ENCODE measurements at places on chromosomes 13 and 19. TPM values are rescaled to one million over a fixed set of nuclear protein-coding genes. Genes with fewer than 3 reads are reported as not detected.
A peak's percentile ranks its signal among the peaks of the same experiment; 100 is the strongest.

DNA sequence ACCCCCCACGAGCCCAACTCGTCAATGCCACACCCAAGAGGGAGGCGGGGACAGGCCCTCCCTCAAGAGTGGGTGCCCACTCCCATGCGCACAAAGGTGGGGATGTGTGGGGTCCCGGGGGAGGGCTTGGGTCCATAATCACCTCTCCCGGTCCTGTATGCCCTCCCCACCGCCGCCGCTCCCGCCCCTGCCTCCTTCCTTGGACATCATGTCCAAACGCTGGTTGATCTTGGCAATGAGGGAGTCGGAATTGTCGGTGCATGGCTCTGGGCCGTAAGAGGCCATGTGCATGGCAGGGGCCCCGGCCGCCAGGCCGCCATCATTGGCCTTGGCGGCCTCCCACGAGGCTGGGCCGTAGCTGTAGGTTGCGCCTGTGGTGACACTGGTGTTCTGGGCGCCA, 5.9 kb downstream of the AKAP8 start:
- H3K27me3 ChIP-seq: no peaks in the 10 kb centered on the region
- H3K4me1 ChIP-seq: peaks cover 13% of the 10 kb centered on the region
- H3K36me3 ChIP-seq: peaks cover 1% of the 10 kb centered on the region
- no peak overlapping the region for H3K27ac ChIP-seq

Gene S1PR4
- 233 TPM for total RNA-seq

DNA sequence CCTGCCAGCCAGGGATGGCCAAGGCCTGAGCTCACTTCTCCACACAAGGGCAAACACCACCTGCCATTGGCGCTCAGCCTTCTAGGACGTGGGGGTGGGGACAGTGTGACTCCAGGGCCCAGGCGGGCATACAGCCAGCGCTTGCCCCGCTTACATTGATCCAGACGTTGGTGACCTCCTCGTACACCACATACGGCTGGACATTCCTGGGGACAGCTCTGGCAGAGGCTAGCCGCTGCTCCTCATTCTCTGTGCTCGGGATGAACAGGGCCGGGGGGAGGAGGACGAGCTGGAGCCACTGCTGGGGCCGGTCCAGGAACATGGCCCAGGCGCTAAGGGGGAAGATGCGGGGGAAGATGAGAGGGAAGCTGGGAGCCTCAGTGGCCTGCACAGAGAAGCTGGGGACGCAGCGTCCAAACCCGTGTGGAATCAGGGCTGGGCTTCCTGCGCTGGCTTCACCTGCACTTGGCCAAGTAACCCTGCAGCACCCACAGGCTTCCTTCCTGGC, 25.1 kb upstream of the MYDGF start:
- DNase-seq: no peak
- H3K4me1 ChIP-seq: no peaks in the 10 kb centered on the region
- peaks cover 17% of the 10 kb centered on the region for H3K36me3 ChIP-seq
- H3K27ac ChIP-seq: no peak overlapping the region
- H3K4me3 ChIP-seq: no peak overlapping the region

- peak; percentile 1 for DNase-seq
- H3K4me3 ChIP-seq: no peak overlapping the region
- H3K4me1 ChIP-seq: peaks cover 4% of the 10 kb centered on the region
- H3K36me3 ChIP-seq: peaks cover 17% of the 10 kb centered on the region
Measured at GRCh38 chr13:19818223-19818842, 35.6 kb upstream of the PSPC1 start.

DNA sequence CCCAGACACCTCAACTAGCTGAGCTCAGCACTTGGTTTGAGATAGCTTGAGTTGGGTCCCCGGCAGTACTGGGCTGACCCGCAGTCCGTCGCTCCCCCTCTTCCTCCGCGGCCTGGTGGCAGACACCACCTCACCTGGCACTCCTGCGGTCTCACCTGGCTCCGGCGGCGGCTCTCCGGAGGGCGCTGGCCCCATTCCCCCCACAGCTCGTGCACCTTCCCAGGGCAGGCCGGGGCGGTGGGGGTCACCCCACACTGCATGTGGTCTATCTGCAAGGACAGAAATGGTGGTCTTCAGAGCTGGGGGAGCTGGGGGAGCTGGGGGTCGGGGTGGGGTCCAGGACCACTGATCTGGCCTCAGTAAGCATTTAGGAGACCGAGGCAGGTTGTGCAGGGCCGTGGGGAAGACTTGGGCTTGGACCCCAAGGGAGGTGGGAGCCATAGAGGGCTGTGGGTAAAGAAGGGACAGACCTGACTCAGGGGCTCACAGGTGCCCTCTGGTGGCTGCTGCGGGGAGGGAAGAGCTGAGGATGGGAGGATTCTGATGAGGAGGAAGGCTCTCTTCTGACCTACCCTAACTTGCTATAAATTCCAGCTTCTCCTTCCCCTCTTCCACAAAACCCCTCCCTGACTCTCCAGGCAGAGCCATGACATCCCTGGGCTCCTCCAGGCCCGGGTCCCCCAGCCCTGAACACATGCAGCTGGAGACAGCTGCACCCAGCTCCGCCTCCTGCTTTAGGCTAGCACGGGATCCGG, 6.7 kb upstream of the PLIN4 start:
- no peak overlapping the region for H3K27ac ChIP-seq
- no peaks in the 10 kb centered on the region for H3K36me3 ChIP-seq
- H3K4me1 ChIP-seq: no peaks in the 10 kb centered on the region
- no peaks in the 10 kb centered on the region for H3K27me3 ChIP-seq
- H3K4me3 ChIP-seq: no peak overlapping the region

DNA sequence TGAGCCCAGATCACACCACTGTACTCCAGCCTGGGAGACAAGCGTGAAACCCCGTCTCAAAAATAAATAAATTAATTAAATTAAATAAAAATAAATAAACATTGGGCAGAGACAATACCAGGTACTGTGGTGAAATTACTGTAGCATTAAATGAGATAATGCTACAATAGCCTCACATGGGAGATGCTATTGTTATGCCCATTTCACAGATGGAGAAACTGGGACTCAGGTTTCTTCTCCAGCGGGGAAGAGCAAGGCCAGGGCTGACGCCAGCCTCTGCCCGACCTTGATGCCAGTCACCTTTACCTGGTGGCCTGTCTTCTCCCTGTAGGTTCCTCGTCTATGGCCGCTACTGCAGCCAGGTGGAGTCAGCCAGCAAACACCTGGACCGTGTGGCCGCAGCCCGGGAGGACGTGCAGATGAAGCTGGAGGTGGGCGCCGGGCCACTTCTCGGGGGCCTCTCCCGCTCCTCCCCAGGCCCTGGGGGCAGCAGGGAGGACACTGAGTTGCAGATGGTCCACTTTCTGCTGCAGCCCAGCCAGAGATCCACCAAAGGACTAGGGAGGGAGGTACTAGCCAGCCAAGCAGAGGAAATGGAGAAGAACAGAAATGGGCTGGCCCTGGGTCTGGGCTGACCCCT, 53.9 kb downstream of the VAV1 start:
- H3K27ac ChIP-seq: no peak overlapping the region
- H3K4me1 ChIP-seq: peaks cover 15% of the 10 kb centered on the region
- H3K27me3 ChIP-seq: no peaks in the 10 kb centered on the region
- DNase-seq: no peak
- peaks cover 89% of the 10 kb centered on the region for H3K36me3 ChIP-seq

DNA sequence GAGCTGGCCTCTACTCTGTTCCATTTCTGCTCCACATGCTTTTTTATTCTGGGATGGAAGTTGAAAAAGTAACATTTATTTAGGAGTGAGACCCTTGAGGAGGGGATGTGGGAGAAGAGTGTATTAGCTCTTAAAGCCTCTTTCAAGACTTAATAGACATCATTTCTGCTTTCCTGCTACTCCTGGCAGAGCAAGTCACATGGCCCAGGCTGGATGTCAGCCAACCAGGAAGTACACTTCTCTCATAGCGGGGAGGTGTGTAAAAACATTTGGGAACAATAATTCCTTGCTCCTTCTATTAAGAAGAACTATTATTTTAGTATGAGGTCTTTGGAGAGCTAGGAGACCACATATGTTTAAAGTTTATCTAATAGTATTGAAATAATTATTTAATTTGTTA, 40.6 kb upstream of the FAM216B start:
- DNase-seq: no peak
- H3K4me1 ChIP-seq: no peaks in the 10 kb centered on the region
- H3K36me3 ChIP-seq: no peaks in the 10 kb centered on the region
- peaks cover 5% of the 10 kb centered on the region for H3K27me3 ChIP-seq
- no peak overlapping the region for H3K4me3 ChIP-seq

- no peaks in the 10 kb centered on the region for H3K4me1 ChIP-seq
- H3K27ac ChIP-seq: no peak overlapping the region
- no peaks in the 10 kb centered on the region for H3K27me3 ChIP-seq
- H3K36me3 ChIP-seq: peaks cover 23% of the 10 kb centered on the region
- H3K4me3 ChIP-seq: no peak overlapping the region
- DNase-seq: no peak
Measured at GRCh38 chr13:95075506-95075905, 225.7 kb downstream of the ABCC4 start.

Gene RFPL4AL1
- not detected for total RNA-seq

GRCh38 chr19:41541990-41542584, 33.9 kb upstream of the CEACAM21 start:
- H3K4me1 ChIP-seq: peaks cover 57% of the 10 kb centered on the region
- DNase-seq: peak; percentile 79
- H3K36me3 ChIP-seq: no peaks in the 10 kb centered on the region
- H3K27me3 ChIP-seq: no peaks in the 10 kb centered on the region

- no peaks in the 10 kb centered on the region for H3K36me3 ChIP-seq
- H3K27ac ChIP-seq: no peak overlapping the region
- H3K4me3 ChIP-seq: no peak overlapping the region
- no peak for DNase-seq
Measured at GRCh38 chr13:110286833-110287819, 19.8 kb downstream of the COL4A1 start.

DNA sequence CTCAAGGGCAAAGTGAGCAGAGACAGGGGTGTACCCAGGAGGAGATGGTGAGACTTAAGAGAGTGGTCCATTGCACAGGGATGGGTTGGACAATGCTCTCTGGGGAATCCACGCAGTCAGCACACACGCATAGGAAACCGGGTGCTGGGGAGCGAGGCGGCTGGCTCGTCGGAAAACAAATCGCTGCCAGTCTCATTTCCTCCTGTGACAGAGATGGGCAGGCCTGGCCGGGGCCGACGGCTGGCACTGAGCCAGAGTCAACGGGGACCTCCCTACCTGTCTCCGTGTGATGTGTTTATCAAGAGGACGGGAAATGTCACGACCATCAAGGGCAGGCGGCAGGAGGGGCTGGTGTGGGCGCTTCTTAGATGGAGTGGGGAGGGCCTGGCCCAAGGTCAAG, 27.3 kb downstream of the PTPRS start:
- no peak overlapping the region for H3K4me3 ChIP-seq
- H3K27me3 ChIP-seq: peaks cover 3% of the 10 kb centered on the region

Gene SIGLEC12
- total RNA-seq: not detected

Gene KANK3
- 3.3 TPM for total RNA-seq

Gene TMEM272
- 14.7 TPM for total RNA-seq

DNA sequence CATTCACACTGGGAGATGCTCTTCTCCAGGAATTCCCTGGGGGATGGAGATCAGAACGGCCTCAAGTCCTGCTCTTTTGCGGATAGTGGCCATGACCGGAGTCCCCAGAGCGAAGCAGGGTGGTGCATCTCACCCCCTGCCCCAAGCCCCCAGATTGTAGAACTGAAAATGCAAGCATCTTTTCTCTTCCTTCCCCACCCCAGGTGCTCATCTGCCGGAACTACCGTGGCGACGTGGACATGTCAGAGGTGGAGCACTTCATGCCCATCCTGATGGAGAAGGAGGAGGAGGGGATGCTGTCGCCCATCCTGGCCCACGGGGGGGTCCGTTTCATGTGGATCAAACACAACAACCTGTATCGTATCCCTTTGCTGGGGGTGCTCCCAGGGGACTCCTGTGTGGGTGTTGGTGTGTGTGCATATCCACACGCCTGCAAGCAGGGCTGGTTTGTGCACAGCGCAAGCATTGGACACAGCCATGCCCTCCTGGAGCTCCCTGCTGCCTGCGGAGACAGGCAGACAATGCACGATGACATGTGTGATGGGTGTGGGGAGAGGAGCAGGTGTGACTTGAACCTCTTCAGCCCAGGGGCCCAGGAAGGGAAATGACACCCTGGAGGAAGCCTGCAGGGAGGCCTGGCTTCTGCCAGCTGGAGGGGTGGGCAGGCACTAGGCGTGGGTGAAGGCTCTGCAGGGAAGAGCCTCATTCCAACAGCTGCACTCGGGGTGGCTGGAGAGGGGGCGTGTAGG, 5.7 kb downstream of the AP1M1 start:
- H3K4me1 ChIP-seq: peaks cover 83% of the 10 kb centered on the region
- H3K4me3 ChIP-seq: no peak overlapping the region
- no peak for DNase-seq
- no peaks in the 10 kb centered on the region for H3K27me3 ChIP-seq

DNA sequence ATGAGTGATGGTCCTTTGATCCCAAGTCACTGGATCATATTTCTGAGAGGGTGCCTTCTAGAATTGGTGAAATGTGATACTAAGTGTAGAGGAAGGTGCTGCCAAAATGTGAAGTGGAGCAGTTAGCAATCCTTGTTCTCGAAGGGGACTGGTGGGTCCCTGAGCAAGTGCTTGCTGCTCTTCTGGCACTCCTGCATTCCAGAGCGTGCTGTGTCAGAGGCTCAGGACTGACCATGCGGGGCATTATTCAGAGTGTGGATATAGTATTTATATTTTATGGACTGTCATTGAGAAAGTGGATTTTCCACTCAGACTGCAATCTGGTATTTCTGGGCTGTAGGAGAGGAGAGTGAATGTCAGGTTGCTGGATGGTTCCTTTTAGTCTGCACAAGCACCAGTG, 152.6 kb upstream of the KL start:
- no peaks in the 10 kb centered on the region for H3K4me1 ChIP-seq
- DNase-seq: no peak
- H3K4me3 ChIP-seq: no peak overlapping the region
- H3K36me3 ChIP-seq: no peaks in the 10 kb centered on the region
- no peaks in the 10 kb centered on the region for H3K27me3 ChIP-seq

Gene PLIN5
- 2.3 TPM for total RNA-seq

DNA sequence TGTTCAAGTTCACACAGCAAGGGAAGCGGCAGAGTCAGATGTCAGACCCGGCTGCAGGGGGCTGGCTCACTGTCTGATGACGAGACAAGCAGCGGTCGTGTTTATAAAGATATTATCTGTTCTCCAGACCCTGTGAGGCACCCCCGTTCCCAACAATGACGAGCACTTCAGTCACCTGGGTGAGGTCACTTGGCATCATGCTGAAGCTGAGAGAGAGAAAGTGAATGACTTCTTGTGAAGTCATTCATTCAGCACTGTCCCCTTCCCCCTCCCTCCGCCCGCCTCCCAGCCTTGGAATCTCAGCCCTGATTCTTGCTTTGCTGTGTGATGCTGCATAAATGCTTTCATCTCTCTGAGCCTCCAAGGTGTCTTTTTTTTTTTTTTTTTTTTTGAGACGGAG, 4.9 kb upstream of the LYPD3 start:
- peak overlapping the region; percentile 67 for H3K4me3 ChIP-seq
- DNase-seq: peak; percentile 95
- H3K27ac ChIP-seq: peak overlapping the region; percentile 99
- no peaks in the 10 kb centered on the region for H3K36me3 ChIP-seq
- H3K4me1 ChIP-seq: peaks cover 80% of the 10 kb centered on the region

- no peak overlapping the region for H3K4me3 ChIP-seq
- no peaks in the 10 kb centered on the region for H3K27me3 ChIP-seq
- no peak overlapping the region for H3K27ac ChIP-seq
Measured at GRCh38 chr13:32056316-32056715, 24.7 kb downstream of the FRY start.

GRCh38 chr13:28658539-28658795, 463 bp upstream of the POMP start:
- H3K36me3 ChIP-seq: no peaks in the 10 kb centered on the region
- peaks cover 64% of the 10 kb centered on the region for H3K4me1 ChIP-seq
- H3K27ac ChIP-seq: peak overlapping the region; percentile 100
- H3K27me3 ChIP-seq: no peaks in the 10 kb centered on the region

Data from naive thymus-derived CD8-positive, alpha-beta T cell (primary cell).